Activated CD4-positive, alpha-beta T cell treated with anti-CD3 and anti-CD28 coated beads for 48 hours (primary cell): ENCODE measurements at places on chromosomes 16 and 17.

- no peak for DNase-seq
These were observed 167.3 kb upstream of the GSE1 start for GRCh38 chr16:85445779-85446222.

DNA sequence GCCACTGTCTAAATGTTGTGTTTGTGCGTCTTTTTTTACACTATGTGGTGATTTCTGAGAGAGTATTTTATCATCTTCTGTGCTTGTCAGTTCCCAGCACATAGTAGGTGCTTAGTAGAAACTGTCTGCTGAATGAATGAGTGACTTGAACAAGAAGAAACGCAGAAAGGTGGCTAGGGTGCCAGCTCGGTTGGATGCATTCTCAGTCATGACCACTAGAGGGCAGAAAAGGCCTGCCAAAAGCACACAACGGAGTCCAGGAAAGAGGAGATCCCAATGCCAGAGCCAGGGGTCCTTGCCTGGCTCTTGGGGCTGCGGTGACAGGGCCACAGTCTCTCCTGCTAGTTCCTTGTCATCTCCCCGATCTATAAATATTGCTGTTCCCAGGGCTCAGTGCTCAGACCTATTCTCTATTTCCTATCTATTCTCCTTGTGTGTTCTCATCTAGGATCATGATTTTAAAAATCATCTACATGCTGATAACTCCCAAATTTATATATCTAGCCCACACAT, 57.3 kb upstream of the CCL1 start:
- DNase-seq = peak; percentile 73

GRCh38 chr17:54221499-54221898, 398.8 kb downstream of the KIF2B start:
- no peak for DNase-seq

DNA sequence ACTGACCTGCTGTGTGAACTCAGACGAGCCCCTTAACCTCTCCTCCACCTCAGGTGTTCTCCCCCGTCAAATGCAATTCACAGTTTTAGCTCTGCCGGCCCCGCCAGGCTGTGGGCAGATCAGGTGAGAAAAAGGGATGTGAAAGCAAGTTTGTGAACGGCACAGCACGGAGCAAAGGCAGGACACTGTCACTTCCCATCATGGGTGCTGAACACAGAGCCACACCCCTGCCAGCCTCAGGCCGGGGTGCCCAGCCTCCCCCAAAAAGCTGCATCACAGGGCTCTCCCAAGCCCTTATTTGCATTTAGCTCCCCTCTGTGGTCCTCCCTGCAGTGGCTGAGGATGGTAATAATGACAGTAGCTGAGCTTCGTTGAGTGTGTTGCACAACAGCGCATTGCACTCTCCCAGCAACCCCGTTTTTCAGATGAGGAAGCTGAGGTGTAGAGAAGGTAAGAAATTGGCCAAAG, 88.8 kb upstream of the TNRC6C start:
- no peak for DNase-seq

DNA sequence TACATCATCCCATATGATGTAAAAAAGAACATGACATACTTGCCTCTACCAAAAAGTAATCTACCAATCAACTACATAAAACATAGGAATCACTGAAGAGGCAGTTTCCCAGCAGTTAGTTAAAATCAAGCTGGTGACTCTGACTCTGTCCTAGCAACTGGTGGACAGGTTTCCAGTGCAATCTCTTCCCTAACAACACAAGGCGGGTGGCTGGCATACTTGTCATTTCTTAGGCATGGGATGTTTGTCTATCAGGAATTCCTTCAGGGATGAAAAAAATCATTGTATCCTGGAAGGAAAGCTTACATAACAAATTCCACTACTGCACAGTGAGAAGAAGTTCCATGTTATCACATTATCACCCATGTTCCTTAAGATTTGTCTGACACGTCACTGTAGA, 50.9 kb downstream of the HELZ start:
- DNase-seq = no peak

DNA sequence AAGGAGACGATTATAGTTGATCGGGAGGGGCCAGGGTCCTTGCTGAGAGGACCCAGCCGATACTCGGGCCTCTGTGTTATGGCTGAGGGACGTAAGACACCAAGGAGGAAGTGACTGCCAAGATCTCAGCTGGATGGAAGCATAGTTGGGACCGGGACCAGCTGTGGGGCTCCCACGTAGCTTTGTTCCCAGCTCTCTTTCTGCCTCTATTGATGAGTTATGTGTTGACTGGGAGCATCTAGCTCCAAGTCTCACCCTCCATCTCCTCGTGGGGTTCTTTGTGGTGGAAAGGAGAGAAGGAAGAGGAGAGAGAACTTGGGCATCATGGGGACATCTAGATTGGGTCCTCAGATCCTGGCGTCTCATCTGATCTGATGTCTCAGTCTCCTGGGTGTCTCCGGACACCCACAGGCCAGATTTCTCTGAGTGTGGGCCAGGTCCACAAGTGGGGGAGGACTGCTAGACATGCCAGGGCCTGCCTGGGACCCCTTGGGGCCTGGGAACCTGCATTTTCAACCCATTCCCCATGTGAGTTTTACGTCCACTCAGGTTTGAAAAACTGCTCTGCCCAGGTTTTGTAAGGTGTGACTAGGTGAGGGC, 1.0 kb downstream of the MGRN1 start:
- no peak for DNase-seq

DNA sequence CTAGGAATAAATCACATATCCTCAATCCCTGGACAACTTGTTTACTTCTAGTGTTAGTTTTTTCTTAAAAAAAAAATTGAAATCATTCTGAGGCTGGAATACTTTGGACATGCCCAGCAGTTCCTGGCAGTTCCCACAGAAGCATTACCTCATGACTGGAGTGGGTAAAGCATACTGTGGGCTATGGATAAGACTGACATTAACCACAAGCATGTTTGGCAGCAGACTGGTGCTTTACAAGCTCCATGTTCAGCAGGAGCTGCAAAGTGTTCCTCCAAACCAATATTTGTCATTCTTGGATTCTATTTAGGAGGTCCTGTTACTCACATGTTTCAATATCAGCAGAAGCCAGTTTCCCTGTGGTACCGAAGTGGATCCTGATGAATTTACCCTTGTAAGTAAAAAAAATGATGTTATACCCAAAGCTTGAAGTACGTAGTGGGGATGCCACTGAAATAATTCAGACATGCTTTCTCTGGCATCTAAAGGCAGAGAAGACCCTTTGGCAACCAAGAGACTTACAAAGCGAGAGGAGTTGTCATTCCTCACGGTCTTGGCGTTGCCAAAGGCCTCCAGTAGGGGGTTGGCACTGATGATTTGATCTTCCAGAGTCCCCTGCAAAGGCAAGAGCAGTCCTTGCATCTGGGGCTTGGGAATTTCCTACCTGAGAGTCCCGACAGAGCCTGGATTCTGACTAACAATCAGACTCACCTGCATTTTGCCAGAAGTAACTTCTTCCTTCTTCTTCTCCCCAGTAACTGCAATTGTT, 4.9 kb downstream of the MYH1 start:
- DNase-seq = no peak

DNA sequence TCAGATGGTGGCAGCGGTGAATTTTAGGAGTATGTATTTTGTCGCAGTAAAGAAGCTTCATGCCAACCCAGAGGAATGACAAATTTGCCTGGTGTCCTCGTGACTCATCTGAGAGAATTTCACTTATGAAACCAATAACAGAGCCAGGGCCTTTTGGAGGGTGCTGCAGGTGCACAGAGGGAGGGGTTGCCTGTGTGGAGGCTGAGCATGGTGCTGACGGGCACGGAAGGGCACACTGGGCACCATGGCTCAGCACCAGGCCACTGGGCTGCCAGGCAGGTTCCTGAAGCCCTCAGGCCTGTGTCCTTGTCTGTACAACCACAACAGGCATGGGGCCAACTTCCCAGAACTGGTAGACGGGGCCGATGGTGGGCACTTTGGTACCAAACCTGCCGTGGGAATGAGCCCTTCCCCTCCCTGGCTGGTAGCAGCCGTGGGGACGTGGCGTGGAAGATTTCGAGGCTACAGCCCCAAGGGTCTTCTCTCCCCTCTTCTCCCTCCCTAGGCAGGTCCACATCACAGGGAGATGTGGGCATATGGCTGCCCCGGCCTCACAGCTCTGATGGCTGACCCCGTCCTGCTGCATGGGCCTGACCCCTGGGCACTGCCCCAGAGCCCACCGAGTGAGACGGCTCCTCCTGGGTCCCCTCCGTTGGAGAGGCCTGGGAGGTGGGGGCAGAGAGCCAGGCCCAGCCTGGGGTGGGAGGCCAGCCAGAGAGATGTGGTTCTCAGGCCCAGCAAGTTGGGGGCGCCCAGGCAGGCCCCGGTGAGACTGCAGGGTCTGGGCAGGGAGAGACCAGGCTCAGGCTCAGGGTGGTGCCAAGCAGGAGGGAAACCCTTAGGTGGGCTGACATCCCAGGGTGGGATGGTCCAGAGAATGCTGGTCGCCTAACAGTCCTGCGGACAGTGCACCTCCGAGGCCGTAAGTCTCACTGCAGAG, 30.2 kb upstream of the ZNF469 start:
- no peak for DNase-seq

- DNase-seq = no peak
These were observed 2.8 kb downstream of the RAB40C start for GRCh38 chr16:592518-593306.

- no peak for DNase-seq
These were observed 3.4 kb upstream of the FSCN2 start for GRCh38 chr17:81524865-81525159.

- no peak for DNase-seq
These were observed 7.5 kb upstream of the EDC4 start for GRCh38 chr16:67865318-67865717.

GRCh38 chr17:44935116-44935515, 12.5 kb downstream of the KIF18B start:
- no peak for DNase-seq

DNA sequence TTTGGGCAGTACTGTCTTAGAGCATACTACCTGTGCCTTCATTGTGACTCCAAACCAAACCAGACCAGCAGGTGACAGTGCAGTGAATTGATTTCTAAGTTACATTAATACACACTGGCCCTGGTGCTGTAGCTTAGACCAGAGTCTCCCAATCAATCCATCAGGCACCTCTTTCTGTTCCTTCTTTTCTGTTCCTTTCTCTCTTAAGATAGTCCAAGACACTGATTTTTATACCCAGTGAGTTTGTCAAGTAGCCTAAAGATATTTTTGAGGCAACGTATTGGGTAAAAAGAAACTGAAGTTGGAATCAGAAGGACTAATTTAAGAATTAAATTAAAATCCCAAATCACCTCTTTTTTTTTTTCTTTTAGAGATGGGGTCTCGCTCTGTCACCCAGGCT, 43.1 kb downstream of the ABAT start:
- no peak for DNase-seq

DNA sequence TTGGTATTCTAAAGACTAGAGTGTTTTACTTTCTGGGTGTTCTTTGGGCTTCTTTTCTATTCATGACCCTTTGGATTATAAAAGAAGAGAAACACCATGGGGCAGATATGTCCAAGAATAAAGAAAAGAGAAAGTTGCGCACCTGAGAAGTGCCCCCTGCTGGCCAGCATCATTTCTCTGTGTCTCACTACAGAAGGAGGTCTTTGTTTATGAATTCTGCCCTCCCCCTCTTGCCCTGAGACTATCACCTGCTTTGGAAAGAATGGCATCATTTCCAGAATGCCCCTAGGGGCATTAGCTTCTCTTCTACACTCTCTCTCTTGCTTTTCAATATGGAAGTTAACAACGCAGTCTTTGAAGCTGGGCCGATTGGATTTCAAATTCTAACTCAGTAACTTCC, 45.0 kb downstream of the CDH13 start:
- peak; percentile 33 for DNase-seq

DNA sequence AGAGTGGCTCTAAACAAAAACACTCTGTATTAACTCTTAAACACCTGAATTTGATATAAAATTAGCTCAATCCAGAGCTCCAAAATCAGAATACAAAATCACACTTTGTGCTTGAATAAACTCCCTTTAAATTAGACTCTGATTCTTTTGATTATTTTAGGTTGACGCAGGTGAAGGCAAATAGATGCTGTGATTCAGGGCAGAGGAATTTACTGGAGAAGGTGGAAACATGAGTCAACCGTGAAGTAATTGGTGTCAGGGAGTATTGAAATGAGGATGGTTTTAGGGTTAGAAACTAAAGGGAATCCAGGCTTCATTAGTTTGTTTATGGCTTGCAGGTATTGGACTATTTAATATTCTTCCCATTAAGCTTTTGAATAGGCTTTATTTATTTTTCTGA, 37.1 kb upstream of the TEKT1 start:
- no peak for DNase-seq

GRCh38 chr16:11251525-11252481, 4.2 kb downstream of the SOCS1 start:
- peak; percentile 91 for DNase-seq

- DNase-seq = no peak
These were observed 10.0 kb downstream of the TPPP3 start for GRCh38 chr16:67383284-67383683.

DNA sequence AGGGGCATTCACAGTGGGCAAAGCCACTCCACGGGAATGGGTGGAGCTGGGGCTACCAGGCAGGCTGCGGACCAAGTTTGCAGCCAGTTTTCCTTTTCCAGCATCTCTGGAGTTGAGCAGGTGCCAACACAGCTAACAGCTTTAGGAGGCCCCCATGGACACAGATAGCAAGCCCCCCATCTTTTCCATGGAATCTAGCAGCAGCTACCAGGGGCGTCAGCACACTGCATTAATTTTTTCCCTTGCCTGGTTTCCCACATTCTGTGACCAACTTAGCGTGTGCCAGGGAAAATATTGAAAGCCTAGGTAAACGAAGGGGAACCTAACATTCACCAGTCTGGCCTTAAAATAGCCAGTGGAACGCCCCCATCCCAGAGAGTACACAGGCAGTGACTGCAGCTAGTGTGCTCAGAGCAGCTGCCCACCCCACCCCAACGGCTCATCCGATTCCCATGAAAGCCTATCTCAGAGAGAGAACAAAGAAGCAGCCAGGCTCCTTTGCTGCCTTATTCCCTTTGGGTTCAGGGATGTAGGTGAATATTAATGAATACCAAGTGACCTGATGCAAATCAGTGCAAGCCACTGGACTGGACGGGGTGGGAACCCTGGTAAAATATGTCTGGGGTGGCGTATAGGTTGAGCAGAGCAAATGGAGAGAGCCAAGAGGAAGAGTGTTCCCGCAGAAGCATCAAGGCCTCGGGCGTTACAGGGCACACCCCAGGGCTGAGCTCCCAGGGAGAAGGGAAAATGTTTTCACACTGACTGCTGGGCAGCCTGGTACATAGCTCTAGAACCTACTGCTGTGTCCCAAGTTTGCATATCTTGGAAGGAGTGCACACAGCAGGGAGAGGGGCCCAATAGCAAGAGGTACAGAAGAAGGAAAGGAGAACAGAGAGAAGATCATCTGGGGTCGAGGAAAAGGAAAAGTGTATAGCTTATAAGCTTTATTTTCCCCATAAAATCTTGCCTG, 73.9 kb upstream of the SOX9 start:
- no peak for DNase-seq

- no peak for DNase-seq
These were observed 235.2 kb upstream of the TNRC6C start for GRCh38 chr17:77723071-77723908.

- peak; percentile 31 for DNase-seq
These were observed 441 bp downstream of the CMTM4 start for GRCh38 chr16:66695935-66696668.
